ENCODE measurements at places on chromosomes 13 and 19.

DNA sequence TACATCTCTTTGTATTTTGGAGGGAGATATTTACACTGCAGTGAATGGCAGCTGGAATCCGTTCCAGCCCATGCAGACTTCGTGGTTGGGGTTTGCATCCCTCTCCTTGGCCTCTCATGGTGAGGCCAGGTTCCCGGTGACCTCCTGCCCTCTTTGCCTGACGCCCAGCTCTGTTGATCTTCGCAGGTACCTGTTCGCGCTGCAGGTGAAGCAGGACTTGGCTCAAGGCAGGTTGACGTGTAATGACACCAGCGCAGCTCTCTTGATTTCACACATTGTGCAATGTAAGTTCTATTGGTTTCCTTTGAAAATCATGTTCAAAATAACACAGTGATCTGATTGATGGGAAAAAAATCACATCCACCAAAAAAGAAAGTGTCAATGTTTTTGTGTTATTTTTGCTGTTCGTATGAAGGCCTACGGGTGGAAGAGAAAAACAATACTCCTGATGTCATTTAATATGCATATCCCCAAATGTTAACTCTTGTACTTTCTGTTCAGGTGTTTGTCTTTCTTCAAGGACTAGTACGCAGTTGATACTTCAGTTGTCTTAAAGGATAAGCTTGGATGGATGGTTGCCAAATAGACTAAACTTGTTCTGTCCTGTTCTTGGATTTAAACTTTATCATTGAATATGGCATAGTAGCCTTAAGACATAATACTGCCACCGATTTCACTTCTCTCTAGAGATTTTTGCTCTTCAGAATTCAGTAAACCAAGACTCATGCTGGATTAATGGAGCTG lies 199.1 kb downstream of the STK24 start:
- DNase-seq = no peak

DNA sequence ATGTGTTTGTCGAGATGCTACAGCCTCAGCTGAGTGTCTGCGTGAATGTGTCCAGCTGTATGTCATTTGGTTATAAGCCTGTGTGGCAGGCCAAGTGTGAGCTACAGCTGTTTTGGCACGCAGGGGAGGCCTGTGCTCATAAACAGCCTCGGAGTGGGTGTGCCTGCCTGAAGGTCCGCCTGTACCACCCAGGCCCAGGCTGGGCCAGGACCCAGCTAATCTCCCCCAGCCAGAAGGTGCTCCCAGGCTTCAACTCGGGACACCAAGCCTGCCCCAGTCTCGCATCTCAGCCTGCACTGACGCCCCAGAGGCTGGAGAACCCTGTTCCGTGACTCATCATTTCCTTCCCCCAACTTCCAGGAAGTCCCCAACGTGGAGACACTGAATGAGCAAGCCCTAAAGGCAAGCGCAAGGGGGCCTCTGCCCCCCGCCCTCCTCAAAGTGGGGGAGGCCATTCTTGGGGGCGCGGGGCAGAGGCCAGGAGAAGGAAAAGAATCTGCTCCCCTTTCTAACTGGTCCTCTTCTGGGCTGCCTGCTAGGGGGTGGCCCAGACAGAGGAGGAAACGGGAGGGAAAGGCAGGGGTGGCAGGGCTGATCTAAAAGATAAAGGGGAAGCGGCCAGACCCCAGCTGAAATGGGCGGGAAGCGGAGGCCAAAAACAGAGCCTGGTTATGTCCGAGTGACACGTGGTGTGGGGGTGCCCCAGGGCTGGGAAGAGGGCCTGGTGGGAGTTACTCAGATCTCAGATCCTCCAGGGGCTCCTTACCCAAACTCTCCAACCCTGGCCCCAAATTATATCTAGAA lies 2.0 kb downstream of the SLC1A5 start:
- peak; percentile 84 for DNase-seq

DNA sequence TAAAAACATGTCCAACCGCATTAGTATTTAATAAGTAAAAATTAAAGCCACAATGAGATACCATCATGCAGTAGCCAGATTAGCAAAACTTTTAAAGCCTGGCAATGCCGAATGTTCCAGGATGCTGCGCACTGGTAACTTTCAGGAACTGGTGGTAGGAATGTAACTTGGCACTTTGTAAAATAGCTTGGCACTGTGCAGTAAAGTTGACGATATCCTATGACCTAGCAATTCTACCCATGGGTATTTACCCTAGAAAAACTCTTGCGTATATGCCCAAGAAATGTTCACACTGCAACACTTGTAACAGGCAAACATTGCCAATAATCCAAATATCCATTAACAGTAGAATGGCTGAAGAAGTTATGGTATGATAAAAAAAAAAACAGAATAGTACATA lies 97.7 kb downstream of the SPACA7 start:
- DNase-seq = no peak

GRCh38 chr13:44363631-44364344 lies 9.8 kb upstream of the SERP2 start:
- DNase-seq = no peak

DNA sequence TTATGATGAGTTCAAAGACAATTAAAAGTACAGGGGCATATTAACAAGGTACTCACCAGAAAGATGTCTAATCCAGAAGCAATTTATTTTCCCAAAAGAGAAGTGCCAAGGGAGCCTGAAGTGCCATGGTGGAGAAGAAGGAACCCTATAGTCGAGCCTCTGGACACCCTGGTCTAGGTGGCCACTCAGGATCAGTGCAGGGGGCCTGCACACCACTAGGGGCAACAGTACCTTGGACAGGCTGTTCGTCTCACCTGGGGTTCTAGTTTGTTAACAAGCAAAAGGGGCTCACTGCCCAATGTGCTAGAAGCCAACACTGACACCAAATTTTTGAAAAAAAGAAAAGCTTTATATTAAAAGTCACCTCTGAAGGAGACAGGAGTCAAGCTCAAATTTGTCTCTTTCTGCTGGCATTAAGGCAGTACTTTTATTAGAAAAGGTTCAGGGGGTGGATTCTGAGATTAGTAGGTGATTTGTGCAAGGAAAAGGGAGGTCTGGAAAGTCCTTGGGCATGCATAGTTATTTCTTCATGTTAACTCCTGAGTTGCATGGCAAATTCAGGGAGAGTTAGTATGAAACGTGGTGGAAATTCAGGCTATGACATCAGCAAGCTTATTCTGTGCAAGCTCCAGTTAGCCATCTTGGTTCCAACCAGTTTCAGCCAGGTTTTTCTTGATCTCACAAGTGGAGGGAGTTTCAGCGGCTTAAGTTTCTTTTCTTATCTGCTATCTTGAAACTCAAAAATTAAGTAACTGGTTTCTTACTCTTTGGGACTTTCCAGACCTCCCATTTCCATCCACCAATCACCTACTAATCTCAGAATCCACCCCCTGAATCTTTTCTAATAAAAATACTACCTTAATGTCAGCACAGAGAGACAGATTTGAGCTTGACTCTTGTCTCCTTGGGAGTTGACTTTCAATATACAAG lies 884 bp upstream of the CBY2 start:
- no peak for DNase-seq

GRCh38 chr19:49878744-49879070 lies 1.2 kb downstream of the TBC1D17 start:
- no peak for DNase-seq

DNA sequence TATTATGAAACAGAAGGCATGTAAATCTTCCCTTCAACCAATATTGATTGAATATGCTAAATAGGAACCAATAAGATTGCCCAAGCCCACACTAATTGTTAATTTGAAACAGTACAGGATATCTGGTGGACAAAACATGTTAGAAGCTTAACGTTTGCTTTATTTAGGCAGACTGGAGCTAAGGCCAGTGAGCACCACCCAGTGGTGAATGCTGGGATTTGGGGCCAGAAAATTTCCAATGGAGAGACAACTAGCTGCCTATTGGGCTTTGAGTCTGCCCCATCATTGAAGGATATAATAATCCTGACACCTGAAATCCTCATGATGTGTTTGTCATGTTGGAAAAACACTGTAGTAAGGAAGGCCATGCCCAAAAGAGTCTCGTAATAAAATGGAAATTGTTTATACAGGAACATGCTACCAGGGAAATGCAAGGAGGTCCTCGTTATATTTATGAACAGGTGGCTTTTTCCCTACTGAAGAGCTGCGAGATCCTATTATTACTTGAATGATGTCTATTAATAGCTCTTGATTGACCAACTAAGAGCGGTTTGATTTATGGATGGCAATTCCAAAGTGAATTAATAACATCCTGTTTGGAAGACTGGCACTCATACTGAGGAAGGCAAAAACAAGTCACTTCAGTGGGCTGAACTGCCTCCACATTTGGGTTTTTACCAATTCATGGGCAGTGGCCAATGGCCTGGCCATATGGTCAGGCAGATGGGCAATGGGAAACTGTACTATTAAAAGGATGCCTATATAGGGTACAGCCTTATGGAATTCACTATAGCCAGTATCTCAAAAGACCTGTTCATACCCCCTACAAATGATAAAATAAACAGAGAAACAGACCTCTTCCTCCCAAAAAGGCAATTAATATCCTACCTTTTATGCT lies 8.7 kb downstream of the SIGLECL1 start:
- DNase-seq = peak; percentile 69

DNA sequence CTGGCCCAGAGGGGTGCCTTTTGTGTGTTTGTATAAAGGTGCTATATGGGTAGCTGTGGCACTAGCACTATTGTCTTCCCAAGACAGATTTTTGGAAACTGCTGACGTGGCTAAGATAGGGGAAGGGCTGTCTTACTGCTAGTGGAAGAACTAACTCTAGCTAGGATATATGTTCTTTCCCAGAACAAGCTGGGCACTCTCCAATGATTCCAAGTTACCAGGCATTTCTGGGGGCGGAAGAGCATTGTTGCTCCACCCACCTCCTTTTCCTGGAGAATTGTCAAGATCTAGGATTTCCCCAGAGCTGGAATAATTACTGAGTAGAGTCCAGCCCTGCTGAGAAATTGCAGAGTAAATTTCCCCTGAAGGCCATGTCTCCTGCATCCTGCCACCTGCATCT lies 408.3 kb downstream of the KLF5 start:
- DNase-seq = no peak

GRCh38 chr13:97298816-97299215 lies 76.7 kb downstream of the MBNL2 start:
- no peak for DNase-seq

- DNase-seq = peak; percentile 59
Measured at GRCh38 chr13:59531571-59532091, 632.1 kb downstream of the DIAPH3 start.

DNA sequence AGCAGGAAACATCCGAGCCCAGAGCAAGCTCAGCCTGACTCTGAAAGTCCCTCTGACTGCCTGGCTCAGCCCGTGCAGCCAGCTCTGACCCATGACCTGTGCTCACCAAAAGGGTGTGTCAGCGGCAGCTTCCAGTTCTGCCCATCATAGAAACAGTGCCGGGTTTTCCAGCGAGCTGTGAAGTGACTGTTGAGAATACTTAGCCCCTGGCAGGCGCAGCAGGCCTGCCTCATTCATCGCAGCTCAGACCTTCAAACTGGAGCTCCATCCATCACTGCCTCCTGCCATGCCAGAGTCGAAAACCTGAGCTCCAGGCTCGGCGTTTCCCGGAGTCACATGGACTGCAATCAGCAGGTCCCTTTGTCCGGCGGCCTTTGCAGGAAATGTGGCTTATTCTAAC lies 16.3 kb upstream of the GSX1 start:
- DNase-seq = no peak

- no peak for DNase-seq
Measured at GRCh38 chr19:4713384-4713951, 10.2 kb downstream of the DPP9 start.

DNA sequence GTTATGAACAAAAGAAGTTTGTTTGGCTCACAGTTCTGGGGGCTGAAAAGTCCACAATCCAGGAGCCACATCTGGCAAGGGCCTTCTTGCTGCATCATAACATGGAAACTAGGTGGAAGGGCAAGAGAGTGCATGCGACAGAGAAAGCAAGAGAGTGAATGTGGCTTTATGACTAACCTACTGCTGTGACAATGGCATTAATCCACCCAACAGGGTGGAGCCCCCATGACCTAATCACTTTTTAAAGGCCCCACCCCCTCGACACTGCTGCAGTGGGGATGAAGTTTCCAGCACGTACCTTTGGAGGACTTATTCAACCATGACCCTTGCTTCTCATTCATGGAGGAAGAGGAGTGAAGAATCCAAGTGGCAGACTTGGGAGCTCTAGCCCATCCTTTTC lies 30.0 kb upstream of the RFXAP start:
- DNase-seq = no peak

GRCh38 chr13:113418722-113419049 lies 34.6 kb downstream of the ADPRHL1 start:
- no peak for DNase-seq

DNA sequence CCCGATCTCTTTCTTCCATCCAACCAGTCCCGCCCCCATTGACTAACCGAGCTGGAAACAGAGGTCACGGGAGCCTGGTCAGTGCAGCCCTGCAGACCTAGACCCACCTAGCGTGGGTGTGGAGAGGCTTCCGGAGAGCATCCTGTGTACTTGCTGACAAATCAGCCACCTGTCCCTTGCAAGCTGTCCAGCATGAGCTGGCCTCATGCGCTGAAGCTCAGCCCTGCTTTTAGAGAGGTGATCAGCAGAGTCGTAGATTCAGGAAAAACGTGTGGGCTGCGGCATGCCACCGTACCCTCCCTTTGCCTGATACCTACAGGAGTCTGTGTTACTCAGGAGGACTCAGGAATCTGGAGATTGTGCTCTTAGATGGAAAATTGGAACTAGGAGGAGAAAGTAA lies 80.3 kb upstream of the UQCRFS1 start:
- DNase-seq = no peak

DNA sequence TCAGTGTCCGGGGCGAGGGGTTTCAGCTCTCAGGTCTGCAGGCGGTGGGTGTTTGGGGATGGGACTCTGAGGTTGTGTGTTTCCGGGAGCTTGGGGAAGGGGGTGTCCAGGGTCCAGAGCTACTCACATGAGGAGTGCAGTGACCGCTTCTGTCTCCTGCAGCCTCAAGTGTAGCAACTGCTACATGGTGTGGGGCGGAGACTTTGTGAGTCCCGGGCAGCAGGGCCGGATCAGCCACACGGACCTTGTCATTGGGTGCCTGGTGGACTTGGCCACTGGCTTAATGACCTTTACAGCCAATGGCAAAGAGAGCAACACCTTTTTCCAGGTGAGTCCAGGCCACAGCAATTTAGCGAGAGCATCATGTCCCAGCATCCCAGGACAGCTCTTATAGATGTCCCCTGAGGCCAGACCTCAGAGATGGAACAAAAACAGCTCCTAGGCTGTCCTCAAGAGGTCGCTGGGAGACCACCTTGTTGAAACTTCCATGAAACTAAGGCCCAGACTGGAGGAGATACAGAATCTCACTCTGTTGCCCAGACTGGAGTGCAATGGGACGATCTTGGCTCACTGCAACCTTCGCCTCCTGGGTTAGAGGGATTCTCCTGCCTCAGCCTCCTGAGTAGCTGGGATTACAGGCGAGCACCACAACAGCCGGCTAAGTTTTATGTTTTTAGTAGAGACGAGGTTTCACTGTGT lies 44.9 kb downstream of the RYR1 start:
- DNase-seq = no peak
